Muscle of leg (tissue), 16 donors: ENCODE measurements at places on chromosomes 1 and 21. TPM values are rescaled to one million over a fixed set of nuclear protein-coding genes. Genes with fewer than 3 reads are reported as not detected.

The C4BPB gene
- 0.27 TPM for total RNA-seq

DNA sequence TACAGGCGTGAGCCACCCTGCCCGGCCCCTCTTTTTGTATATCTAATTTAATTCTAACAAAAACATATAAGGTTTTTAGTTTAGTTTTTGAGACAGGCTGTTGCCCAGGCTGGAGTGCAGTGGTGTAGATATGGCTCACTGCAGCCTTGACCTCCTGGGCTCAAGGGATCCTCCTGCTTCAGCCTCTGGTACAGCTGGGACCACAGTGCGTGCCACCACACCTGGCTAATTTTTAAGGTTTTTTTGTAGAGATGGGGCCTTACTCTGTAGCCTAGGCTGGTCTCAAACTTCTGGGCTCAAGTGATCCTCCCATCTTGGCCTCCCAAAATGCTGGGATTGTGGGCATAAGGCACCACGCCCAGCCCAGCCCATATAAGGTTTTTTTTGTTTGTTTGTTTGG, 18.8 kb downstream of the ENSA start:
- DNase-seq, result no peak

DNA sequence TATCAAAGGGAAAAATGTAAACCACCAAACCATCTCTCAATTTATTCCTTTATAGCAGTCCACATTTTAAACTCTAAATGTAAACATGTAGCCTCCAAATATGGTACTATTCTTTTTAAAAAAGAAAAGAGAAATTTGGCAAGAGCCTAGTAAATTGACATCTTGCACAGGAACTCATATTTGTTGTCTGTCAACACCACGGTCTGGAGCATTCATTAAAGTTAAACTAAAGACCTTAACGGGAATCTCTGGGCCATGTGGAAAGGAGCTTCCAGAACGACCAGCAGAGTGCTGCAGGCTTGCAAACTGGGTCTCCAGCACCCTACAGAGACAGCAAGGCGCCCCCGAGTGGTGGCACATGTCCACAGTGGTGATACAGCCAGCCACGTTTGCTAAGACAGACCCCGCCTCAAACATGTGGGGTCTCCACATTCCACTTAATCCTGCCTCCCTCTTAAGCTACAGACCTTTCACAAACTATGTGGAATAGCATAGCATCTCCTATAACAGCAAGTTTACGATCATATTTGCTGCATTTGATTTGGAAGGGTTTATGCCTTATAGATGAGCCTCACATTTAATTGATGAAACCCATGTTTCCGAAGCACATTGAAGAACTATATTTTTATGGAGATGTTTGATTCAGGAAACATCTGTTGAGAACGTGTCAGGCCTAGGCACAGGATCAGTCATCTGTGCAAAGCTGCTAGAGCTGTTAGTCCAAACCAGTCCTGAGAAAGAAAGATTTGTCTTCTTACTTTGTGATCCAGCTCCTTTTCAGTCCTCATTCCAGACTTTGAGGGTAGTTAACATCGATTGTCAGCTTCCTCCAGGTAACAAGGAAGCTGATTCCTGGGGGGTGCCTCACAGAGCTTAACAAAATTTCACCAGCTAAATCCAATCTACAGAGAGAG, 96.4 kb upstream of the BACE2 start:
- peak; percentile 79 for DNase-seq

The PRCC gene
- 22.7 TPM for total RNA-seq

GRCh38 chr1:38451541-38451993, 405.0 kb upstream of the POU3F1 start:
- DNase-seq, result peak; percentile 53

The FAM167B gene
- total RNA-seq, result 2.5 TPM

DNA sequence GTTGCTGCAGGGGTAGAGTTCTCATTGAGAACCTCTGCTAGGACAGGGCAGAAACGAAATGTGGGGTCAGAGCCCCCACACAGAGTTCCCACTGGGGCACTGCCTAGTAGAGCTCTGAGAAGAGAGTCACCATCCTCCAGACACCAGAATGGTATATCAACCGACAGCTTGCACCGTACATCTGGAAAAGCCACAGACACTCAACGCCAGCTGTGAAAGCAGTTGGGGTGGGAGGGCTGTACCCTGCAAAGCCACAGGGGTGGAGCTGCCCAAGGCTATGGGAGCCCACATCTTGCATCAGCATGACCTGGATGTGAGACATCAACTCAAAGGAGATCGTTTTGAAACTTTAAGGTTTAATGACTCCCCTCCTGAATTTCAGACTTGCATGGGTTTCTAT, 284.0 kb upstream of the DEPDC1 start:
- no peak for DNase-seq

DNA sequence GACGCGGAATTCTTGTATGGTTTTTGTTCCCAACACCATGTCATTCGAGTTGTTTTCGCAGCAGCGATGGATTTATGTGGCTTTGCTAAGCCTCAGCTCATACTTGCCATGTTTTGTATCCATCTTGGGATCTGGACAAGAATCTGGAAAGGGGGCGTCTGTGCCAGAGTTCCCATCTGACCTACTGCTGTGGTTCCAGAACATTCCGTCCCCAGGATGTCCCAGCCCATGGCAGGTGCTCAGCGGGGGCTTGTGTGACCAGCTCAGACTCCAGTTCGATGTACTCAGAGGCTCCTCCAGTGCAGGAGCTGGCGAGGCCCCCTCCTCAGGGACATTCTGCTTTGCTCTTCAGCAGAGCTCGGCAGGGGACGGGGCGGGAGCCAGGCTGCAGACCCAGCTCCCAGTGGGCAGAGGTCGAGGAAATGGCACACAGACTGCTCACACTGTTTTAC, 24.0 kb upstream of the ADARB1 start:
- peak; percentile 65 for DNase-seq

GRCh38 chr1:19750101-19750881, 49.4 kb downstream of the TMCO4 start:
- no peak for DNase-seq

DNA sequence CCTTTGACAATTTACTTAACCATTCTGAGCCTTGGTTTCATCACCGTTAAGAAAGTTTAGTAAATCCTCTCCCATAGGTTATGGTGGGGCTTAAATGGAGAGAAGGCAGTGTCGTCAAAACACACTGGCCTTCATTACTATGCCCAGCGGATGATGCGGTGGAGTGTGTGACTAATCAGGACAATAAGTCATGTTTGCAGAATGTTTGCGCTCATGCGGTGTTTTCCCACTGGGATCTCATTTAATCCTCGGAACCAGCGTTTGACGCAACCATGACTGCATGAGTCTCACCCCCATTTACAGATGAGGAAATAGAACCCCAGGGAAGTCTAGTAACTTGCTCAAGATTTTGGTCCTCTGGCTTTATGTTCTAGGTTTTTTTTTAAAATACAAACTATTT, 17.5 kb downstream of the SLC26A9 start:
- no peak for DNase-seq

The PDIK1L gene
- total RNA-seq, result 7.0 TPM

GRCh38 chr1:48674641-48675040, 102.0 kb downstream of the BEND5 start:
- DNase-seq, result no peak

- DNase-seq, result no peak
These were observed 52.5 kb upstream of the ID3 start for GRCh38 chr1:23611601-23612327.

DNA sequence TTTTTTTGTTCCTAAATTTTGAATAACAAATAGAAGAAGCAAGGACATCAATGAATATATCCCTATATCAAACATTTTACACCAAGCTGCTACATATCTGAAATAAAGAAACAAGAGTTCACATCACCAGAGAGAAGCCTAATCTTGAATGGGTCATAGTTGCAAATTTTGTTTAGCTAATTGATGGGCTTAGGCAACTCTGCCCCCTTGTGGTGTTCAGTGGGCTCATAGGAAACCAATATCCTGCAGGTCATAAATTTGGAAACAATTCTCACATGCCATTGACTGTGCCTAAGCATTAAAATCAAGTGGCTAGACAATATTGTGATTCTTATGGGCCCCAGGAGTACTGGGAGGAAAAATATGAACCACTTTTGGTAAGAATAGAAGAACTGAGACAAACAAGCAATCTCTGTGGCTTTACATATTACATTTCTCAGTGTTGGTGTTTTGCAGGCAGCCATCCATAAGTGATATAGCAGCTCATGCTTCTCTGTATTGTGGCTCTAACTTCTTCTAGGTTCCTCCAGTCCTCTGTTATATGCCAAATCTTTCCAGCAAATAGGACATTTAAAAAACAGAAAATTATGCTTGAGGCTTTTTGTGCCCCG, 1262.8 kb upstream of the PRMT6 start:
- DNase-seq, result peak; percentile 22

GRCh38 chr1:236377832-236378535, 16.1 kb upstream of the EDARADD start:
- no peak for DNase-seq

DNA sequence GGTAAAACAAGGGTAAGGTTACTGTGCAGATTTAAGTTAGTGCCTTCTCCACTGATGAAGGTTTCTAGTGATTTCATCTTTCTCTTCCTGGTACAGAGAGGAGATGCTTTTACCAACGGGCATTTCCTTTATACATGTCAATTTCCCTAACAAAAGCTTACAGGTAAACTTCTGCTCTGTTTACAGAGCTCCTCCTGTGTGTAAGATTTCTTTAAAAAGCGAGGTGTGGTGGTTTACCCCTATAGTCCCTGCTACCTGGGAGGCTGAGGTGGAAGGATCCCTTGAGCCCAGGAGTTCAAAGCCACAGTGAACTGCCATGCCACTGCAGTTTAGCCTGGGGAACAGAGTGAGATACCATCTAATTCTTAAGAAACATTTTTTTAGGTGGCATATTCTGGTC, 40.7 kb upstream of the GORAB start:
- DNase-seq, result no peak

- no peak for DNase-seq
These were observed 113.6 kb downstream of the UCHL5 start for GRCh38 chr1:192945390-192946130.

DNA sequence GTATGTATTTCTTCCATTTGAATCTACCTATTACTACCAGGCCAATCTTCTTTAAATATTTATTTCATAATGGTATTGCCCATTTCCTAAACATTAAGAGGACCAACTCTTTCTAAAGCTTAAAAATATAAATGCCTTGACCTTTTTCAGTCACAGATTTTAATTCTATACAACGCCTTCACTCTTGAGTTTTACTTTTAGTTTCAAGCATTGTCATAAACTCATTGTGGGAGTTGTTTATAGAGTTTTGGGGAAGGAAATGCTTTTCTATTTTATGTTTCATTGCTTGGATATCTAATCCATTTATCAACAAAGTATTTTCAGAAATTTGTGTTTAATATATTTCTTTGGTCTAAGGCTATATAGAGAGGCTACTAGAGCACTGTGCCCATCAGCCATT, 155.8 kb downstream of the DPYD start:
- no peak for DNase-seq

- no peak for DNase-seq
These were observed 149.7 kb downstream of the LYPLAL1 start for GRCh38 chr1:219323426-219323825.

GRCh38 chr1:154972517-154973343, 1.8 kb upstream of the CKS1B start:
- peak; percentile 71 for DNase-seq

- no peak for DNase-seq
These were observed 16.1 kb downstream of the DSCAM start for GRCh38 chr21:40830836-40831235.

DNA sequence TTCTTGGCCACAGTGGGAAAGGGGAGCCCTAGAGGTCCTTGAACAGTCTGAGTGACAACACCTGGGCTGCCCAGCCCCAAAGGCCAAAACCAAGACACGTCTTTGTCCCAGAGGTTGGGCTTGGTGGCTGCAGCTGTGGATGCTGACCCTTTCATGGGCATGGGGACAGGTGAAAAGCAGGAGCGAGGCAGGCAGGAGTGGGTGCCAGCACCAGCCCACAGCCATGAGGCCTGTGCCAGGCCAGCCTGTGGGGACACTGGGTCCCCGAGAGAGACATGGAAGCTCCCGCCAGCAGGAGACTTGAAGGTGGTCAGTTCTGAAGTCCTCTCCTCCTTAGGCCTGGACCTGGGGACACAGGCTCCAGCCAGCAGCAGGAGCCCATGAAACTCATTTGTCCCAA, 98.6 kb downstream of the KCNJ15 start:
- DNase-seq, result no peak

DNA sequence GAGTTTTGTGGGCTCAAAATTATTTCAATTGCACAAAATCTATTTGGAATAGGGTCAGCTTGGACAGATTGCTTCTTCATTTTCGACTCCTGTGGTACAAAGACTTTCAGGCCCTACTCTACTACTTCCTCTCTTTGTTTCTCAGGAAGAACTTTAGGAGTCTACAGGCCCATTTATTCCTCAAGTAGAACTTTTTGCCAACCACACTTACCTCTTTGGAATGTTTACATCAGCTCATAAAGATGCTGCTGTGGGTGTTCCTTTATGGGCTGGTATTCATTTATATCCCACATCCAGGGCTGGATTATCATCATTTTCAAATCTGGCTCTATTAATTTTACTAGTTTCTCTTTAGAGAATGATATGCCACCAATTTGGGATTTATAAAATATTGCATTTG, 46.3 kb upstream of the TNFSF18 start:
- DNase-seq, result no peak

DNA sequence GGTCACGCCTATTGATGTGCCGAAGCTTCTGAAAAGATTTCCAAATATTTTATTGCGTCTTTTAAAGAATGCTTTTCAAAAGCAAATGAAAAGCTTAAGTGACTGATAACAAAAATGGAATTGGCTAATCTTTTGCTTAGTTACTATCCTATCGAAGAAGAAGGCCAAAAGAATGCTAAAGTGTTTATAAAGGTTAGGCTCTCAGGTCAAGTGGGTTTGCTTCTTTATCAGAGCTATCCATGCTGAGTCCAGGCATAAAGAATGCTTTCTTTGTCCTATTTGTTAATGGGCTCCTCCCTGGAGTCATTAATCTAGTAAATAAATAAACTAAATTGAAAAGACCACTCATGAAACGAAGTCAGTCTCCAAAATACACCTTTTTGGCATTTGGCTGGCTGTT, 133.4 kb upstream of the LYPLAL1 start:
- no peak for DNase-seq

DNA sequence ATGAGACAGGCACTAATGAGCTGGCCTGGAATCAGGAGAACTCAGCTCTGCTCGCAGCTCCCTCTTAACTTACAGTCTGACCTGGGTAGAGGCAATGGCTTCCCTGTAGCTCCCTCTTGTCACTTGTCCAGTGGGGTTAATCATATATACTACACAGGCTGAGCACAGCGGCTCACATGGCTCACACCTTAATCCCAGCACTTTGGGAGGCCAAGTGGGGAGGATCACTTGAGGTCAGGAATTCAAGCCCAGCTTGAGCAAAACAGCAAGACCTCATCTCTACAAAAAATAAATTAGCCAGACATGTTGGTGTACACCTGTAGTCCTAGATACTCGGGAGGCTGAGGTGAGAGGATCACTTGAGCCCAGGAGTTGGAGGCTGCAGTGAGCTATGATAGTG, 4.2 kb downstream of the S100A6 start:
- no peak for DNase-seq

The WDR3 gene
- 28.1 TPM for total RNA-seq

GRCh38 chr1:182549346-182549745, 39.7 kb downstream of the RNASEL start:
- DNase-seq, result no peak

The CSF3R gene
- total RNA-seq, result 1.3 TPM
